Stimulated activated CD8-positive, alpha-beta memory T cell treated with anti-CD3 and anti-CD28 coated beads, Interleukin-15, amount 100 ng/mL, for 4 hours (primary cell): ENCODE measurements at places on chromosomes 1 and 21.
A peak's percentile ranks its signal among the peaks of the same experiment; 100 is the strongest.

DNA sequence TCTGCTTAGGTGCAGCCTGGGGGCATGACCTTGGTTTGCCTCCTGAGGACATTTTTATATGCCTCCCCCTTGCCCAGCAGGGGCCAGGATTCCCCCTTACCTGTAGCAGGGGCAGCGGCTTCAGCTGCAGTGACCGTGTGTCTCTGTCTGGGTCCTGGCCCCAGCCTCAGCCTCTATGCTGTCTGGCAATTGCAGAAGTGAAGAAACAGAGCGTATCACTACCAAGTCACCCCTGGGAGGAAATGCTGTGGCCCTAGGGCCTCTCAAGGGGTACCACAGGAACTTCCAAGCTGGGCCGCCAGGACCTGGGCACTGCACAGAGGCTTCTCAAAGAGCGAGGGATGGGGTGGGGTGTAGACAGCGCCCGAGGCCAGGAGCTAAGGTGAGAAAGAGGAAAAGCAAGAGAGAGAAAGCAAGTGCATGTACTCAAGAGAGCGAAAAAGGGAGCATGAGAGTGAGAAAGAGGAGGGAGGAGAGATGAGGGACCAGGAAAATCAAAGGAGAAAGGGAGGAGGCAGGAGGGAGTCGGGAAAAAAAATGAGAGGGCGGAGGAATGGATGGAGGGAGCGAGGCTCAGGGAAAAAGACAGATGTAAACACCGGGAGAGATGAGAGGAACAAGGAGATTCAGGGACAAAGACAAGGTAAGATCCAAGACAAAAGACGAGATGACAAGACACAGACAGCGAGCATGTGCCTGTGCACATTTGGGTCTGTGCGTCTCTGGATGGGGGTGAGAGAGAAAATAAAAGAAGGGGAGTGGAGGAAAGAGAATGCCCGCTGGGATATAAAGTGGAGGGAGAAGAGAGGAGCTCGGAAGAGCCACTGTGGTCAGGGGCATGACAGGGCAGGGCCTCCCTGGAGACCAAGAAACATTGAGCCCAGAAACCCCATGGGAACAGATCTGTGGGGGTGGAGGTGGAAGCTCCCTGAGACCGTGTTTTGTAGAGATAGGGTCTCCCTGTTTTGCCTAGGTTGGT lies at the start of gene PTAFR:
Gene PTAFR (minus strand): TSS at position 199 of the 979 bp plus-strand sequence. CDS start 25,669 bp downstream, outside the sequence.
- no peak for DNase-seq

DNA sequence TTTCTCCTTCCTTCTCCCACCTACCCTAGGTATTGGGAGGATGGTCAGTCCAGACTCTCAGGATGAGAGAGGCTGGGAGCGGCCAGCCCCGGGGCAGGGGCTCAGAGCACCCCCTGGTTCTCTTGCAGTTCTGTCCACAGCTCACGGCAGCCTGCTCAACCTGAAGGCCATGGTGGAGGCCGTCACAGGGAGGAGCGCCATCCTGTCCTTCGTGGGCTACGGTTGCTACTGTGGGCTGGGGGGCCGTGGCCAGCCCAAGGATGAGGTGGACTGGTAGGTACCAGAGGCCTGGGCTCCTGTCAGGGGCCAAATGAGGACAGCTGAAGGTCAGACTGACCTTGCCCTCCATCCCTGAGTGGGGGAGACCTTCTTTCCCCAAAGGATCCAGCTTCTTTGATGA lies 4.2 kb downstream of the PLA2G2F start:
- DNase-seq, result no peak

DNA sequence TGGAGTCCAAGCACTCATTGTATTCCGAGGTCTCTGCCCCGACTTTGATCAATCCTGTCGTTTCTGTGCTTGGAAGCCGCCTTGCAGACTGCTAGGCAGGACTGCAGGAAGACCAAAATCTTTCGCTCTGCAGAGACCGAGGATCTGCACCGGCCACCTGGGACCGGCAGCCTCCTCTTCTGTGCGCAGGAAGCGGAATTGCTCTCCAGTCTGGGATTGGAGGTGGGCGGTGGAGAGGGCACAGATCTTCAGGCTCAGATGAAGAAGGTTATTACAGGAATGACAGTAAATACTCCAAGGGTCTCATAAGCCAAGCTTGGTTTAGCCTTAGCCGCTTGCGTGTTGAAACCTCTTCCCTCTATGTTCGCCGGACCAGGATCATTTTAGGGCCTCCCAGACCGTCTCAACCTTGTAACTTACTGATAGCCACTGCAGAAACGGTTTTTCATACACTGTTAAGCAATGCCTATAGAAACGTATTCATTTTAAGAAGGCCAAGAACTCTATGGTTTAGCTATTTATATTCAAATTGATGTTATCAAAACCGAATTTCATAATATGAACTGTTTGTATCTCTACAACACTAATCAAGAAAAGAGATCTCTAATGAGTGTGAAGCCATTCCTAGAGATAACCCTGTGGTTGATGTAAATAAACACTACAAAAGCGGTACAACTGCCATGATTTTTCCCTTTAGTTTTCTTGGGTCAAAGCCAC lies 1.1 kb downstream of the MIA3 start:
- no peak for DNase-seq

DNA sequence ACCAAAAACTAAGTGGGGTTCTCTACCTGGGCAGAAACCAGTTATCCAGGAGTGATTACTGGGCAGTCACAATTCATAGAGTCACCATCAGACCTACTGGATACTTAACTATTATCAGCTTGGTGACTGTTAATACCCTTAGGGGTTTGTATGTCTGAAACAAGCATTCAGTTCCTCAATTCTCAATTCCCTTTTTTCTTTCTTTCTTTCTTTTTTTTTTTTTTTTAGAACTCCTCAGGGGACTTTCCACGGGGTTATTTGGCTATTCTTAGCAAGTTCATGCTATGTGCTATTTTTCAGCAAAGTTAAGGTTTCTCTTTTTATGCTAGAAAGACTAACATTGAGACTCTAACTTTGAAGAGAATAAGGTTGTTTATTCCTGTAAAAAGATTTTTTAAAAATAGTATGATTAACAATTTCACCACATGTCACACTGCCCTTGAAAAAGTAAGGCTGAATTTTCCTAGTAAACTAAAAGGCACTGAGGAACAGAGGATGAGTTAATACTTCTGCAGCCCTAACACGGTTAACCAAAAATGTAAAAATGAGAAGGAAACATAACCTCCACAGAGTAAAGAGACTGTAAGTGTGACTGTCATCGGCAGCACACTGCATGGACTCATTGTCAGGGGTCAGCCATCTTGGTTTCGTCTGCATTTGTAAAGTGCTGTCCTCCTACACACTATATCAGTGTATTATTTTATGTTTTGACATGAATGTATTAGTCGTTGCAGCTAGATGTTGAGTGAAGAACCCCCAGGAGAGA lies 310.2 kb downstream of the NTNG1 start:
- DNase-seq, result no peak

DNA sequence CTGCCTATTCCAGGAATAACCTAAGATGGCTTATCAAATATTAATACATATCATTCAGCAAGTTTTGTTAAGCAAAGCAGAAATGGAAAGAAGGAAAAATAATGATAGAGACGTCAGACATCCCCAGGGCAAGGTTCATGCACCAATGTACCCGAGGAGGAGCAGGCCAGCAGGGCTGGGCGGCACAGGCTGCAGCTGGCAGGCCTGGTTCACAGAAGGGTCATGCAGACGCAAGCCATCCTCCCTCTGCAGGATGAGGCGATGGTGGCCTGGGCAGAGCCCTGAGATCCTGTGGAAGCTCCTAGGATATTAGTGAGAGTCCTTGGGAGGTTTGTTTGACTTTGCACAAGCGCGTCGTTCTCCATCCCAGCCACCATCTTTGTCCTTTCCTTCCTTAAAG lies 30.0 kb downstream of the BATF3 start:
- DNase-seq, result no peak

DNA sequence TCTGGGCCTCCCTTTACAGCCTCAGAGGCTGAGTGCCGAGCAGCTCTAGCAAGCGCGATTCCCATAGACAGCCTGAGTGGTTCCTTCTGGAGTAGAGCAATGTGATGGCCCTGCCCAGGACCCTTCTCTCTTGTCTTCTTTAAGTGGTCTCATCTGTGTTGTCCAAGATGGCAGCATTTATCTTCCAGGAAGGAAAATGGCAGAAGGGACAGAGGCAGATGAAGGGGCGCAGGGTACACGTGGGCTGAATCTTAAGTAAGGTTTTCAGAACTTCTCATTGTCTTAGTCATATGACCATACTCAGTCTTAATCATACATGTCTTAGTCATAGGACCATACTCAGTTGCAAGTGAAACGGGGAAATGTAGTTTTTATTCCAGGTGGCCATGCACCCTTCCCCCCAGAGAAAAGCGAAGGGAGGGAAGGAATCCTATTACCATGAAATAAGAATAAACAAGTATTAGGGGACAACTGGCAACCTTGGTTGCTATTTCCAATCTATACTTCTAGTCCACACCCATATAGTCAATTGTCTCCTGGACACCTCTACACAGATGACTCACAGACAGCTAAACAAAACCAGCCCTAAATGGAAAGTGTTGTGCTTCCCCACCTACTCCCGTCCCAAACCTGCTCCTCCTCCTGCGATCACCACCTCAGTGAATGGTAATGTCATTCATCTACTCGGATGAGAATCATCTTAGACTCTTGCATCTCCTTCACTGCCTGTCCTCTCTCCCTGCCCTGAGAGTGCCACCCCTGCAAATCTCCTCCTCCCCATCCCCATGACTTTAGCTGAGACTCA lies 13.3 kb downstream of the OVAAL start:
- no peak for DNase-seq

DNA sequence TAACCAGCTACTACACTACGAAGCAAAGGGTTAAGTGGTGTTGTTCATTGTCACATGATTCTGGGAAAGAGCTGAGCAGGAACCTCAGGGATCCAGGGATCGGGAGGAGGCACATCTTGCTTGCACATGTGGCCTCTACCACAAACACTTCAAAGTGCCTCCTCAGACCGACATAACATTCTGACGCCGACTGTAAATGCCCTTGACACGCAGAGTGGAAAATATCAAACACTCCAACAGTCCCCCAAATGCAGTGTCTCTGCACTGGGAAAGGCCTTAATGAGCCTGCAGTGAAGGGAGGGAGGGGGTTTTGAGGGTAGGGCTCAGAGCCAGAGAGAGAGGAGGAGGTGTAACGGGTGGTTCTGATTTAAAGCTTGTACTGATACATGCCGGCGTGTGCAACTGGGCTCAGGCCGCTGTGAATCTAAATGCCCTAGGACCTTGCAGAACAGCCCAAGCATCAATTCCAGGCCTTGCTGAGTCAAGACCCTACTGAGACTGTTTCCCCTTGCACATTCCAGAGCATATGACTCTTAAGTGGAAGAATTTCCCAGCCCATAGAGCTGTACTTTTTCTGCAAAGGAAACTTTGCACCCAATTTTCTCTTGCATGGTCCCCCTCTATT lies 163.7 kb downstream of the NTMT2 start:
- DNase-seq, result no peak

DNA sequence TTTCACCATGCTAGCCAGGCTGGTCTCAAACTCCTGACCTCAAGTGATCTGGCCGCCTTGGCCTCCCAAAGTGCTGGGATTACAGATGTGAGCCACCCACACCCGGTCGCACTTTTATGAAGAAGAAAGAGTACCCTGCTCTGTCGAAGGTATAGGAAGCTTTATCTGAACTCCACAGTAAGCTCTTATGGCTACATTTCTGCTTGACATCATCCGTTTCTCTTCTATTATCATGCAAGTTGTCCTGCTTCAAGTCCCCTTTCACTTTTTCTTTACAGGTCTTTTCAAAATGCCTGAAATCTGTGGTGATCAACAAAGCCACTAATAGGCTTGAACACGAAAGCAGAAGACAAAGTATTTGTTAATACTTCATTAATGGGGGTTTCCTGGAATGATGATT lies 4.0 kb downstream of the RPE65 start:
- no peak for DNase-seq

GRCh38 chr1:89451011-89451410 lies 73.6 kb upstream of the LRRC8B start:
- DNase-seq, result peak; percentile 5

DNA sequence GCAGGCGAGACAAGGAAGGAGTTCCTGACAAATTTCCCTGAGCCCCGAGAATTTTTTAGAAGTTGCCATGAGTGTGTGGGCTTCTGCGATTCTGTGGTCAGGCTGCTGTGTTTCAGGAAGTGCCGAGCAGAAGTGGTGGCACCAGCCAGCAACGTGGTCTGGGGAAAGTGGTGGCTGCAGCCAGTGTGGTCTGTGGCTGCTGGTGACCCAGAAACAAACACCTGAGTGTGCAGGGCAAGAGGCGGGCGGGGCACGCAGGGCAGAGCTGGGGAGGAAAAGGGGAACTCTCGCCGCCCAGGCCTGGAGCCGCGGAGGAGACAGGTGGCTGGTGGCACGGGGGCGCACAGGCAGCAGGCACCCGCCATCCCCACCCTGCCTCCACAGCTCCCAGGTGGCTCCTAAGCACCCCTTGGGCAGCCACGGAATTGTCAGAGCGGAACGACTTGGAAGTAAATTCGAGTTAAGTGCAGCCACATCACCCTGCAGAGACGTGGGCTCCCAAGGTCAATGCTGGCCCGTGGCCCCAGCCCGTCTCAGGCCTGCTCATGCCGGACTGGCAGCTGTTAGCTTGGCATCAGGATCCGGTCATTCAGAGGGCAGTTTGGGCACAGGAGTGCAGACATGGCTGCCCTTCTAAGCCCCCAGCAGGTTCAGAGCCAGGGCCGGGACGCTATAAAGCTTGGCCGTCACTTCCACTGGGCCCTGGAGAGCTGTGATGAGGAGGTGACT lies 25.1 kb downstream of the PRDM16 start:
- no peak for DNase-seq

DNA sequence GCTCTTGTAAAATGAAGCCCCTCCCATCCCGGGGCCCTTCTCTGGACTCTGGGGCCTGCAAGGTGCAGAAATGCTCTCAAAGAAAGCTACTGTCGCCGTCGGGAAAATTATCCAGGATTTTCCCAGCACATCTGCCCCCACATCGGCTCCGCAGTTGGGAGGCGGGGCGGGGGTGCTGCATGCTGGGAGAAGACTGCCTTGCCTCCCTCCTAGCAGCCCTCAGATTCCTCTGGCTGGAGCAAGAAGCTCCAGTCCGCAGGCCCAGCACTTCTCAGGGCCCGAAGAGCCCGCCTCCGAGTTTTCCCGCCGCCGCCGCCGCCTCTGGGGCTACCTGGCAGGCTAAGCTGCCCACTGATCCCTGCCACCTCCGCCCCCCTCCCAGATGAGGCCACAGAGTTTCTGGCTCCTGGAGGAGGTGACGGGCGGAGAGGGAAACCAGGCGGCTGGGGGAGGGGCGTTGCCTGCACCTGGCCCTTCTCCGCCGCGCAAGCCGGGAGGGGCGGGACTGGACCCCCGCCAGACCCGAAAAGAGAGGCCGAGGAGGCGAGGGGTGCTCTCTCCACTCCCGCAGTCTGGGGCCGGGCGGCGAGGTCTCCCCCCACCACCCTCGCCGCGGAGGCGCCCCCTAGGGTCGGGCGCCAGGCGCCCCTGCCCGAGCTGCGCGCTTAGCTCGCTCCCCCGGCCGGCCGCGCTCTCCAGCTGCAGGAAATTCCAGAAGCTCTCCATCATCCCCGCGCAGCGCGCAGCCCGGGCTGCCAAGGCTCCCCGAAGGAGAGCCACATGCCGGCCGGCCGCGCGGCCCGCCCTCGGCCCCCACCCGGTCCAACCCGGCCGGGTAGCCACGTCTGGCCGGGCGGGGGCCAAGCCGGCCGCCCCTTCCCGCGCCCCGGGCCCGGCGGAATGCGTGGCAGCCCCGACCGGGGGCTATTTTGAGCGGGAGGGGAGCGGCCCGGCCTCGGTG lies 28.8 kb downstream of the AHDC1 start:
- no peak for DNase-seq

GRCh38 chr21:28636752-28637691 lies 355.7 kb downstream of the LTN1 start:
- DNase-seq, result no peak

- no peak for DNase-seq
Observed at GRCh38 chr1:216630532-216630931, 92.7 kb downstream of the ESRRG start.

- no peak for DNase-seq
Observed at GRCh38 chr1:171355727-171356126, 41.7 kb downstream of the FMO4 start.

- no peak for DNase-seq
Observed at GRCh38 chr1:244344001-244344400, 107.7 kb downstream of the ADSS2 start.
